NCI-H2171 (cell line): ENCODE measurements at places on chromosomes 4 and X.

- no peak for DNase-seq
Measured at GRCh38 chr4:151744614-151745013, 16.2 kb downstream of the GATB start.

GRCh38 chrX:109049903-109050302 lies 313.5 kb upstream of the IRS4 start:
- DNase-seq = no peak

DNA sequence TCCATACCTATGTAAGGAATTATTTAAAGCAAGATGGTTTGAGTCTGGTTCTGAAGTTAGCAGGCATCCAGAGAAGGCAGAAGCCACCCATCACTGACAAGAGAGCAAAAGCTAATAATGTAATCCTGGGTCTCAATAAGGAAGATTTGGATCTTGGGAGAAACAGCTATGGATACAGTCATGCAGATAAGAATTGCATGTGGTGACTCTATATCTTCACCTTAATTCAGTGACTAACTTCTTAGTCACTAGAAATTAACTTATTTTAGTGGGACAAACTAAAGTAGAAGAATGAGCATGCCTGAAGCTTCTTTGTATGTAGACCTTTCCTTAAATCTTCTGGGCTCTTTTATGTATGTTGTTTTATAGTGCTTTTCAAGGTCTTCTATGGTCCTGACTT lies 66.6 kb downstream of the ATP10D start:
- no peak for DNase-seq

DNA sequence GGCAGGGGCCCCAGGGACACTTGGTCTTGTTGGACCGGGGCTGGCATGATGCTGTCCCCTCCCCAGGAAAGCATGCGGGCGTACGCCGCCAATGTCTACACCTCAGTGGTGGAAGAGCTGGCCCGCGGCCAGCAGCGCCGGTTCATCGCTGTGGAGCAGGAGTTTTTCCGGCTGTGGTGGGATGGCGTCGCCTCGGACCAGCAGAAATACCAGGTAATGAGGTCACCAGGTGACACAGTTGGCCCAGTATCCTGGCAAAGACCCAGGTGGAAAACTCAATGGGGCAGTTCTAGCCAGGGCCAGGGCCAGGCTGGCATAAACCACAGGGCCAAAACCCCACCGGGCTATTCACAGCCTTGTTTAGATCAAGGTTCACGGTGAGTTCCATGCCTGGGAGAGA lies 1.5 kb downstream of the MAN2B2 start:
- no peak for DNase-seq

DNA sequence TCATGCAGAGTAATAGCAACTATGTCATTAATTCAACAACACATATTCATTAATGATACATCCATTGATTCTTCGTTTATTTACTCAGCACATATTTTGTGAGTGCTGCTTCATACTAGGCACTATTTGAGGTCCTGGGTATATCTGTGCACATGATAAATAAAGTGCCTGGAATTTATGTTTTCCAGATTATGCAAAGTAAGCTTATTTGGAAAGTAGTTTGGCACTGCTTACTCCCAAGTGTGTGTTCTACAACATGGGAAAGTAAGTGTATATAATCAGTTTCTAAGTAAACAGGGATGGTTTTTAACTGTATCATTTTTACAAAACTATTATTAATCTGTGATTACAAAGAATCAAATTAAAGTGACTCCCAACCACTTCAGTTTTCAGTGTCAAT lies 16.8 kb upstream of the EPGN start:
- DNase-seq = no peak

DNA sequence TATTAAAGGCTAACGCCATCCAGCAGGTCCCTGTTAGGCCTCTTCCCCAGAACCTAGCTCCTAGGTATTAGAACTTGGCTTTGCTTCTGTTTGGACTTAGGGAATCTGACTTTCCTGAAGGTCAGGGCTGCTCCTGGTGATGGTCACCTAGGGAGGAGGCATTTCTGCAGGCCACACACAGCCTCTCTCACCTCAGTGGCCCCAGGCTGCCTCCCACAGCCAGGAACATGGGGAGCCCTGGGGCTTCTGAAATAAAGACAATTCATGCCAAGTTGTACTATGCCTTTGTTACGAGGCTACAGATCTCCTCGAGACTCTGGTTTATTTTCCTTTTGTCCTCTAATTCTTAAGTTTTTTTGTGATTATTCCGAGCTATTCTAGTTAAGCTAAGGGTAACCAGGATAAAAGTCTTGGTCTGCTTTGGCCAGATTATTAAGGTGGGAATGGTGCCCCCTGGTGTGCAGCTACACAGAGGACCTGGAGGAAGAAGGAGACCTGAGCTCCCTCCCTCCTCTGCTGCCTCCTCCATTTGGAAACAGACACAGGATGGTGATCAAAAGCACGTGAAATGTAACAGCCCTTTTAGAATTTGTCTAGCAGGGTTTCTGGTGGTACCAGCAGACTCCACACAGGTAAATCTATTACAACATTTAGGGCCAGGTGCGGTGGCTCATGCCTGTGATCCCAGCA lies 131.0 kb downstream of the DCLK2 start:
- DNase-seq = no peak

DNA sequence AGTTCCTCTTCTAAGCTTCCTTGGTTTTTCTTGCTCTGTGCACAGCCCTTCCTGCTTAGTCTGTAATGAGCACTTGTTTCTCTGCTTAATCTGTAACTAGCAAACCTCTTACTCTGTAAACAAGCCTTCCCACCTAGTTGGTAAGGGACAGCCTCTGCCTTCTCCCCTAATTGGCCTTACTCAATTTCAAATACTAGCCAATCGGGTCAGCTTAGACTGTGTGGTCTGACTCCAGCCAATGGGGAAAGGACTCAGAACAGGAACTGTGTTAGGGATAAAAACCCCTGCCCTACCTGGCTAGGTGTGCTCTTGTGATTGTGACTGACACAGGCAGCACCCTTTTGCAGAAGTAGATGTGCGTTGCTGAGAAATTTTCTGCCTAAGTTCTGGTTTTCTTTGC lies 136.5 kb upstream of the AADAT start:
- DNase-seq = no peak

GRCh38 chrX:24019448-24019847 lies 7.5 kb downstream of the KLHL15 start:
- DNase-seq = no peak

- DNase-seq = no peak
Measured at GRCh38 chr4:102696758-102697157, 64.0 kb downstream of the MANBA start.

DNA sequence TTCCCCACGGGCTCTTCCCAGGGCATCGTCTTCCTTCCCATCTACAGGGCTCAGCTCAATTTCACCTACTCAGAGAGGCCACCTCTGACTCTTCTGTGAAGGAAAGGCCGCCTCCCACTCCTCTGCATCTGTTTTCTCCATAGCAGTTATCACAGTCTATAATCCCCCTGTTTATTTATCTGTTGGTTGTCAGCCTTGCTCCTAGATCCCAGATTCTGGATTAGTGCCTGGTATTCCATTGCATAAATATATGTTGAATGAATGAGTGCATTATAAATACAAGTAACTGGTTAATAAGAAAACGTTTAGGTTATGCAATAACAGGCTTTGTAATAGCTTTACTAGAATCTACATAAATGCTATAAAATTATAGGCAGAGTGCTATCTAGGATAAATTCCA lies 52.9 kb downstream of the NSG1 start:
- no peak for DNase-seq

GRCh38 chr4:6692806-6693205 lies 872 bp upstream of the S100P start:
- DNase-seq = no peak

DNA sequence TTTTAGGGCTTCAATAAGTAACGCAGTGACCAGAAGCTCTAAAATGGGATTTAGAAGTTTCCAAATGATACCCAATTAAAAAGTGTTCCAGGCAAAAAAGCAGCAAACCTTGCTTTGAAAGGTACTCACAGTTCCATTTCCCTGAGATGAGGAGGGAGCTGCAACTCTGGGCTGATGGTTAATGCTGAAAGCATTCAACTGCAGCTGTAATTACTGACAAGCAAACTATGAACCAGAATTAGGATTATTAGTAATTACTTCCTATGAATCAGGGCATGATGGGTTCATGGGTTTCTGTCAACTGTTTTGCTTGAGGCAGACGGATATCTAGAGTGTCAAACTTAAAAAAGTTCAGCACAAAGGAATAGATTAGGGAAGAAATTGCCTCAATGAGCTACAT lies 357.4 kb downstream of the STIM2 start:
- no peak for DNase-seq

DNA sequence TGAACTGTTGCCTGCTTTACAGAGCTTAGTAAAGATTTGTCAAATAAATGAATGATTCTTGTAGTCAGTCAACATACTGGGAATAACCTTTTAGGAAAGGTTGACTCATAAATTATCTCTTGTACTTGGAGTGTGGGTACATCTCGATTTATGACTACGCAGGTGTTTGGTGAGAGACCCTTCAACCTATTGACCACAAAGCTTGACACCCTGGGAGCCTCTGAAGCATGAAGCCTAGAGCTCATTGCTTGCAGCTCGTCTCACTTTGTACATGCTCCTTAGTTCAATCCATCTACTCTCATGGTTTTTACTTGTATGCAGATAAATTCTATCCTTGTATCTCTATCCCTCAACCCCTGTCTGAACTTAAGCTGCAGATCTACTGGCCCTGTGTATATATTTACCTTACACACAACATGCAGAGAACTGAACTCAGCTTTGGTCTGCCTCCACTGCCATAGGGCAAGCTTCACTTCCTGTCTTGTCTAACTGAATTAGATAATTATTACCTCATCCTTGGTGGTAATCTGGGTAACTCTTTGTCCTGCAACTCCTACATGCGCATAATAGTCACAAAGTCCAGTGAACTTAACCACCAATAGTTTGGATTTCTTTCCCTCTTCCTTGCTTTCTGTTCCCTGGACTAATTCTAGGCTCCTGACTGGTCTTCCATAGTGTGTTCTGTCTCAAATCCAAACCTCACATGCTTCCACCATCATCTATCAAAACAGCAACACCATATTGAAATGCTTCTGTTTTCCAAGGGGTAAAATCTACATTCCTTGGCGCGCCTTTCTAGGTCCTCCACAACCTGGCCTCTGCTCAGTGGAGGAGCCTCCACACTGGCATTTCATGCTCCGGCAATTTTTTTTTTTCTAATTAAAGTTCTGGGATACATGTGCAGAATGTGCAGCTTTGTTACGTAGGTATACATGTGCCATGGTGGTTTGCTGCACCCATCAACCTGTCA lies 32.2 kb upstream of the FAT1 start:
- no peak for DNase-seq

DNA sequence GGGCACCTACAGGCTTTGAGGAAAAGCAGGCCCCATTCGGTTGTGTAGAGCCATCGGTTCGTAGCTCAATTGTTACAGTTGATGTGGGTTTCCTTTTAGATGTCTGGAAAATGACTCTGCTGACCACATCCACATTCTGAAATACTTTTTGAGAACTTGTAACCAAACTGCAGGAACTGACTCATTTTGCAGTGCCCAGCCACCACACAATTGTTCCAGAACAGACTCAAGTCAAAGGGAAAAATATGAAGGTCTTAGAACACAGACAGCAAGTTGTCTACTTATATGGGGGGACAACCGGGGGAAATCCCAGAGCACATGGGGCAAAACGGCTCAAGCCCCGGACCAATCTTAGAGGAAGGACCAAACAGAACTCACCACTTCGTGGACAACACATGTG lies 557.6 kb upstream of the DIPK2B start:
- no peak for DNase-seq

GRCh38 chr4:109511414-109511813 lies 48.6 kb upstream of the MCUB start:
- DNase-seq = no peak

DNA sequence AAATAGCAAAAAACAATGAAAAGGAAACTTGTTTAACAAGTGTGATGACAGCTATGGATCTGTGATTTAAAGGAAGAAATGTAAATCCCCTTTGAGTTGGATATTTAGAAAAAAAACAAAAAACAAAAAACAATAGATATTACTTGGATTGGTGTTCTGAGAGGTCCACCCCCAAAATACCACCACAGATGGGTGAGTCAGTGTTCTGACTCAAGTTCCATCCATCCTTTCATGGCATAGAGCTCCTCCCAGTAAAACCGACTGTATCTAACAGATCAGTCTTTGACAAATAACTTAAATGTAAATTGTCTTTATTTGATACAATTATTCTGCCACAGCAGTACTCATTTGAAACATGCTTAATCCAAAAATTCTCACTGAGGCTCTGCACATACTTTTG lies 27.4 kb downstream of the TMPRSS11B start:
- DNase-seq = no peak

GRCh38 chrX:67724359-67725110 lies 180.7 kb downstream of the AR start:
- no peak for DNase-seq
